CD4-positive, alpha-beta T cell treated with Interleukin-15 for 1 hour (primary cell): ENCODE measurements at places on chromosomes 1 and 21.

DNA sequence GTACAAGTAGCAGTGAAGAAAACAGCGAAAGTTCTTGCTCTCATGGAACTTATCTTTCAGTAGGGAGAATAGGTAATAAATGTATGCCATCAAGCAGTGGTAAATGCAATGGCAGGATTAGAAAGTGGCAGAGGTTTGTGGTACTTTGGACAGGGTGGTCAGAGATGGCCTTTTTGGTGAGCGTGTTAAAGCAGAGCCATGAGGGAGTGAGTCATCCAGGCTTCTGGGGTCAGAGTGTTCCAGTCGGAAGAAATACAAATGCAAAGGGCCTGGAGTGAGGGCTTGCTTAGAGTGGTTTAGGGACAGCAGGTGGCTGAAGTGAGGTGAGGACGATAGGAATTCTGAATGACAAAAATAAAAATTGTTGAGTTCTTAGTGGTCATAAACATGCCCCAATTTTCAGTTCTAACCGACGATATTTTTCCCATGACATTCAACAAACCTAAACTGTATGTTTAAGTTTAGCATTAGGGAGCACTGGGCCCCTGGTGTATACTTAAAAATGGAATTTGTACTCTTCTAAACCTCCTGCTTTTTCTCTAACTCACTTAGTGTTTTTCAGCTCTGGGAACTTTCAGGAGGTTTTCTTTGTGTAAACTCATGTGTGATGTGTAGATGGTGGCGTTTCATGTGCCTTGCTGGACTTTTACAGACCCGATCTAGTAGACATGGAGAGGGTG is 78.2 kb downstream of the MACF1 start:
- DNase-seq = no peak

- DNase-seq = no peak
Observed at GRCh38 chr1:183689762-183690204, 36.7 kb upstream of the APOBEC4 start.

GRCh38 chr1:202143768-202144401 is 652 bp downstream of the ARL8A start:
- peak; percentile 41 for DNase-seq

DNA sequence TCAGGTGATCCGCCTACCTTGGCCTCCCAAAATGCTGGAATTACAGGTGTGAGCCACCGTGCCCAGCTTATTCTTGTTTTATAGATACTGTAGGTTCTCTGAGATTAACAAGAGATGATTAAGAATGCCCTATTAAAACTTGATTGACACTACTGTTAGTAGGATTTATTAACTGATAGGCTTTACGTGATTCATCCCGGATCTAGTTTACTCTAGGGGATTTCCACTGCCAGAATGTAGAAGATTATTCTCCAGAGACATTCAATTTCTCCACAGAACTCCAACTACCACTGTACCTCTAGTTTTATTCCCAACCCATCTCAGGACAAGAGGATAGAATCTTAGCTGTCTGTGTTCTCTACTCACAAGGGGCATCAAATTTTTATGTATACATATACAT is 26.3 kb upstream of the RBM34 start:
- DNase-seq = no peak

DNA sequence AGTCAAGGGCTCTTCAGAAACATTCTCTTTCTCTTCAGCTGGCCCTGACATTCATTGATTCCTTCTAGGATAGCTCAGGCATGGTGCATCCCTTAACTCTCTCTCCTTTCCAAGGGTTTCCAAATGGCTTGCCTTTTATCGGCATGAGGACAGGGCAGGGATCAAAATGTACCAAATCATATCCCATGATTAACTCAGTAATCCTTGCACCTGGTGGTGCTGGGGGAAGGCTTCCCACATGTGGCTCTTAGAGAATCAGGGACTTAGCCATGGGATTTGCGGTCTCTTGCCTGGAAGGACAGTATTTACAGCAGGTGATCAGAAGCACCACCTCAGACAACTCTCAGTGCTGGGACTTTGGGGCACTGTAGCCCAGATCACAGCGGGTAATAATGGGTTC is 46.2 kb upstream of the EDEM3 start:
- DNase-seq = no peak

GRCh38 chr21:40706806-40707655 is 139.9 kb downstream of the DSCAM start:
- DNase-seq = no peak
